ENCODE measurements at places on chromosomes 7 and 10. TPM values are rescaled to one million over a fixed set of nuclear protein-coding genes. Genes with fewer than 3 reads are reported as not detected.

DNA sequence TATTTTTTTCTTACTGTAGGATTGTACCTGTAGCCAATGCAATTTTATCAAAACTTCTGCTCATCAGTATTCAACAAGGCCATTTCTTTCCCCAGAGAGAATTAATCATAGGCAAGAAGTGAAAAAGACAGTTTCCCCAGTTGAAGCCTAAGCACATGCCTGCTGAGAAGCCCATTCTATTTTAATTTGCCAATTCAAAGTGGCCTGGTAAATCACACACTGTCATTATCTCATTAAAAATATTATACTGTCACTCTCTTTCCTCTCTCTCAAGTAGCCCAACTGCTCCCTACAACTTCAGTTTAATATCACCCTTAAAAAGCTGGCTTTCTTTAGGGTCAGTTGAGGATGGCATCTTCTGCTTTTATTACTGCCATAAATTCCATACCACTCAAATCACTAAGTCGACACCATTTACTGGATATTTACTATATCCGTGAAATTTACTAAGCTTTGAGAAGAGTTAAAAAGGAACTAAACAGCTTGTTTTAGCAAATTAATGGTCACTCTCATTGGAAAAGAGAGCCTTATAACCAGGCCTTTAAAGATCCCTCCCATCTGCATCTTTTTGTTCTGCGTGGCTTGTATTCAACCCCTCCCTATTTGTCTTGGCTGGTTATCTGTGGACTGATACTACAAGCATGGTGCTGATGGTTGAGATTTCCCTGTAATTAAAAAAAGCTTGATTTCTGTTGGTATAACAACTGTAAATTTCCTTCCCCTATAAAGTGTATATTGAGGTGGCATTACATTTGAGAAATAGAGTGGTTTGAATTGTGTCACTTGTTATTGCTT lies 30.6 kb downstream of the COL28A1 start:
- DNase-seq = no peak

GRCh38 chr10:17001961-17002749 lies 127.5 kb downstream of the CUBN start:
- peak; percentile 63 for DNase-seq

DNA sequence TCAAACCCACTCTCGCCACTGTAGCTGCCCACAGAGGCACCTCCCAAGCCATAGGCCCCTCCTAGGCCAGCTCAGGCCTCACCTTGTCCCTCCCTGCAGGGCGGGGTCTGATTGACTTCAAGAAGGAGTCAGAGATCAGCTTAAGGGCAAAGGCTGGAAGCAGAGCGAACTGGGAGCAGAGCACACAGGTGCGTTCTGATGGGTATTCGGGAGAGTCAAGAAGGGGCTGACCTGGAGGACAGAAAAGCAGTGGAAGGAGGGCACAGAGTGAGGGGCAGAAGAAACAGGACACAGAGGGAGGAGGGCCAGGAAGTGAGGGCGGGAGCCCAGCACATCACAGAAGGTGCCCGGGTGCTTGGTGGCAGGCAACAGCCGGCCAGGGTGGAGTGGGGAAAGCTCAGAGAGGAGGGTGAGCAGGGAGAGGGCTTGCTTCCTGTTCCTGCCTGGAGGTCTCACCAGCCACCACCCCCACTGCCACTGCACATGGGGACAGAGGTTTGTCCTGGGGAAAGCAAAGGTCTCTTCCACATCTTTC lies at the start of gene AOC1:
Gene AOC1 (plus strand): TSS at position 147 of the 535 bp plus-strand sequence. CDS start 3,954 bp downstream, outside the sequence.
- DNase-seq = no peak

DNA sequence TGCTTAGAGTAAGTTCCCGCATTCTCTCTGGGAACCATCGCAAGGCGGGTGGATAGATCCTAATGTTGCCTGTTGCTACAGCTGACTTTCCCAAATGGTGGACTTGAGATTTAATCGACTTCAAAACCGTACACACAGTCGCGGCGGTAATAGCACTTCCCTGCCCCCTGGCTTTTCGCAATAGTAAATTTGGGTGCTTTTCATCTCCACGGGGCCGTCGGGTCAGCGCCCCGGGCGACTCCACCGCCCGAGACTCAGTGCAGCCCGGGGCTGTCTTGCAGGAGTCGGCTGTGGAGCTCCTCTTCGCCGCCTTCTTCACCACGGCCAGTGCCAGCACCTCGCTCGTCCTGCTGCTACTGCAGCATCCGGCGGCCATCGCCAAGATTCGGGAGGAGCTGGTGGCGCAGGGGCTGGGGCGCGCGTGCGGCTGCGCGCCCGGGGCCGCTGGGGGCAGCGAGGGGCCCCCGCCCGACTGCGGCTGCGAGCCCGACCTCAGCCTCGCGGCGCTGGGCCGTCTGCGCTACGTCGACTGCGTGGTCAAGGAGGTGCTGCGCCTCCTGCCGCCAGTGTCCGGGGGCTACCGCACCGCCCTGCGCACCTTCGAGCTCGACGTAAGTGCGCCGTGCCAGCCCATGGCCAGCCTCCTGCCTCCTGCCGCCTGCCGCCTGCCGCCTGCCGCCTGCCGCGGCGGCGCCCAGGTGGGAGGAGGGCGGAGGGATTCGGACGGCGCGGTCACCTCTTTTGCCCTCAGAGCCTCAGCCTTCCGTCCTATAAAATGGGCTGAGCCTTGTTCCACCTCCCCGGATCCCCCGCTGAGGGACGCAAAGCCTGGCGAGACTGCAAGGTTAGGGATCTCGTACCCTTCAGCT lies 5.3 kb downstream of the CYP26C1 start:
- DNase-seq = no peak

DNA sequence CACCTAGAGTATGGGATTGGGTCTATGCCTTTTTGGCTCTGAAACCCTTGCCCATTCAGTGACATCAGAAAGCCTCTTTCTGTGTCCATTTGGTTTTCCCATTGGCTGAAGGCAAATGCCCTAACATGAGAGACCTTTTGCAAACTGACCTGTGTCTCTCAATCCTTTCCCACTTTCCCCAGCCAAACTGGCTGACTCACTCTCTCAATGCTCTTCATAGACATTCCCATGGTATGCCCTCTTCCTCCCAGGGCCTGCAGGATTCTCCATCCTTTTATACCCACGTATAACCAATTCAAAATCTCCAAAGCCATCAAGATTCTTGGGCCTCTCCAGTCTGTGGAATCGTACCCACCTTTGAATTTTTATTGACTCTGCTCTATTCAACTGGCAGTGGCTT lies 563.3 kb downstream of the GATA3 start:
- DNase-seq = no peak

- DNase-seq = no peak
These were observed 88.4 kb downstream of the FAS start for GRCh38 chr10:89078724-89079672.

GRCh38 chr10:19974138-19974537 lies 157.9 kb downstream of the PLXDC2 start:
- DNase-seq = no peak

OR6B1 gene
- total RNA-seq = not detected

- DNase-seq = peak; percentile 70
These were observed 104.4 kb upstream of the LRRC4 start for GRCh38 chr7:128135515-128136214.

DNA sequence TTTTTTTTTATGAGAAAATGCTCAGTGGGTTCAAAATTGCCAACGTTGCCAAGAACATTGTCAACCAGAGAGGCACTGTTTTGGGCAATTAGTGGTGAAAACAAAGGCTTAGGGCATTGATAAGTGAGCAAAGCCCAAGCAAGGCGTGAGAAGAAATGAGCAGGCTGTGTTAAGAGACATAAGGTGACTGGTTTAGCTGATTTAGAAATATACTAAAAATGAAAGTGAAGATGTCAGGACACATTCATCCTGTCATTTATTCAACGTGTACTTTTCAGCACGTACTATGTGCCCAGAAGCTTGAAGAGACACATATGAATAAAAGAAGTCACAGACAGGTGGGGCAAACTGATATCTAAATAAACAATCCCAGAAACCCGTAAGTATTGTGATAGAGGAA lies 31.8 kb downstream of the AOAH start:
- DNase-seq = no peak
